Neural progenitor cell (in vitro differentiated cells): ENCODE measurements at places on chromosomes 3 and 15. TPM values are rescaled to one million over a fixed set of nuclear protein-coding genes. Genes with fewer than 3 reads are reported as not detected.

Gene ZIC4
- total RNA-seq = 0.25 and 0.64 TPM in 2 replicates

Gene DGKG
- total RNA-seq = 0.22 and 0.37 TPM in 2 replicates

GRCh38 chr3:160001148-160001760 lies 12.6 kb downstream of the IL12A start:
- H3K4me3 ChIP-seq = peak overlapping the region; percentile 31
- no peaks in the 10 kb centered on the region for H3K27me3 ChIP-seq
- no peaks in the 10 kb centered on the region for H3K36me3 ChIP-seq
- H3K4me1 ChIP-seq = peaks cover 25% of the 10 kb centered on the region
- DNase-seq = peak; percentile 64

- H3K4me1 ChIP-seq = peaks cover 7% of the 10 kb centered on the region
- no peaks in the 10 kb centered on the region for H3K36me3 ChIP-seq
- no peak overlapping the region for H3K4me3 ChIP-seq
- H3K27ac ChIP-seq = no peak overlapping the region
- DNase-seq = no peak
Observed at GRCh38 chr3:38598791-38599190, 50.7 kb downstream of the SCN5A start.

DNA sequence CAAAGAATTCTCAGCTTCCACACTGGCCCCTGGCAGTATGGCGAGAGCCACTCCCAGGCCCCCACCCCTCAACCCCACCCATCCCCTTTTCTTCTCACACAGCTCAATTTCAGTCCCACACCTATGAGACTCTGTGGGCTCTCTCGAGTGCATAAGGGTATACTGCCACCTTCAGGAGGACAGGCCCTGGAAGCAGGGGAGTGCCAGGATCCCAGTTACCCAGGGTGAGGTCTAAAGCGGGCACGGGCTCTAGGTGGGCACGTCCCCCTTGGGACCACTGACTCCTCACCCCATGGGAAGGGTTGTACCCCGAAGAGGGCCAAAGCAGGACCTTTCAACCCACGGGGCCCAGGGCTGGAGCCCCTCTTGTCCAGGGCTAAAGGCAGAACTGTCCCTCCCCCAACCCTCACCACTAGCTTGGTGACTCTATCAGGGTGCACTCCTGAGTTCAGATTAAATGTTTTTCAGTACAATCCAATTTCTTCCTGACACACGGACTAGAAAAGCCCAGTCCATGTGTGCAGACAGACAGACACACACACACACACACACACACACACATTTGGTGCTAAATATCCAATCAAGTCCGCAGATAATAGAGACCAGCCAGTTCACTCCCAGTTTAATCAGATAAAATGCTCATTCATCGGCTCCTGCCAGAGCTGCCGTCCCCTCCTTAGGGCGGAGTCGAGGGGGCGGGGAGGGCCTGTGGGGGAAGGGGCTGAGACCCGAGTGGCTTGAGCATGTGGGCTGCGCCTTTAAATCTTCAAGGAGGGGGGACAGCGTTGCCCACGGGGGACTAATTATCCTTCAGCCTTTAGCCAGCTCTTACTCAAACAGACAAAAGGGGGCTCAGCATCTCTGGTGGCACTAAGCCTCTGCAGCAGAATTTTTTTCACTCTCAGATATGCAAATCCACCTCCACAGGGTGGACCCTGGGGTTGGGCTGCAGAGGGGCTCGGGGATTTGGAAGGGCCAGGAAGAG lies 59.3 kb downstream of the CYP11A1 start:
- peaks cover 61% of the 10 kb centered on the region for H3K4me1 ChIP-seq
- H3K27ac ChIP-seq = no peak overlapping the region
- no peaks in the 10 kb centered on the region for H3K36me3 ChIP-seq
- no peaks in the 10 kb centered on the region for H3K27me3 ChIP-seq
- peak; percentile 87 for DNase-seq
- no peak overlapping the region for H3K4me3 ChIP-seq
